ENCODE measurements at places on chromosomes 6 and 20.

GRCh38 chr6:137813308-137813970 is 53.6 kb upstream of the TNFAIP3 start:
- DNase-seq = no peak

GRCh38 chr6:119328254-119328653 is 21.3 kb downstream of the MAN1A1 start:
- no peak for DNase-seq

DNA sequence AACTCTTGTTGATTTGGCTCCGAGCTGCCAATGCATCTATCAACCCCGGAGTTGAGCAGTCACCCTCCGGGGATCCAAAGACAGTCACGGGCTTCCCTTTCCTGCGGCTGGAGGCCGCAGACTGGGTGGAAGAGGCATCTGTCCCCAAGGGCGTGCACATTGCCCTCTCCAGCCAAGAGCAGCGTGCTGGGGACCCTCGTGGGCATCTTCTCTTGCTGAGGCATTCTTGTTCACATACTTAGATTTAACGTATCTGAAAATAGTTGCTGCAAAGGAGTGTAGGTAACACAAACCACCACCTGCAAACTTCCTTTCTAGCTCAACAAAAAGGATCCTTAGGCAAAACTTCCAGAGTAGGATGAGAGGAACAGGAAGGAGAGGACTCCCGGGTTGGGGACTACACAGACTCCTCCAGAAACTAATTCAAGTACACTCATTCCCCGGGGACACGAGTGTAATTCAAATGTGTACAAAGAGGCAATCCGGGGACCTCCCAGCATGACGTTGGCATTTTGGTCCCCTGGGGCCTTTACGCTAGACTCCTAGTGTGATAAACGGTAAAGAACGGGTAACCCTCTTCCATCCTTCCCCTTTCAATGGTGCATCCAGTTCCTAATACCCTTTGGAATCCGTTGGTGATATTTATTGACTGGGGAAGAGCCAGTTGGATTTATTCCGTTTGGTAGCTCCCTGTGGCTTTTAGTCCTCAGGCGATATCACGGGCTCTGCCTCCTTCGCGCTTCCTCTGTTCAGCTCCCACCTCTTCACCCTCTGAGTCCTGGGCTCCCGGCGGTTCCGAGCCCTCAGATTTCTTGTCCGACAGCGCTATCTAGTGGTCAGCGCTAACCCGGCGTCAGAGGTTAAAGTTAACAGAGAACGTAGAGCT is 2.7 kb upstream of the COL12A1 start:
- peak; percentile 82 for DNase-seq

GRCh38 chr6:161050134-161050765 is 58.7 kb downstream of the MAP3K4 start:
- no peak for DNase-seq

- no peak for DNase-seq
Observed at GRCh38 chr6:119142041-119142440, 63.6 kb upstream of the FAM184A start.

DNA sequence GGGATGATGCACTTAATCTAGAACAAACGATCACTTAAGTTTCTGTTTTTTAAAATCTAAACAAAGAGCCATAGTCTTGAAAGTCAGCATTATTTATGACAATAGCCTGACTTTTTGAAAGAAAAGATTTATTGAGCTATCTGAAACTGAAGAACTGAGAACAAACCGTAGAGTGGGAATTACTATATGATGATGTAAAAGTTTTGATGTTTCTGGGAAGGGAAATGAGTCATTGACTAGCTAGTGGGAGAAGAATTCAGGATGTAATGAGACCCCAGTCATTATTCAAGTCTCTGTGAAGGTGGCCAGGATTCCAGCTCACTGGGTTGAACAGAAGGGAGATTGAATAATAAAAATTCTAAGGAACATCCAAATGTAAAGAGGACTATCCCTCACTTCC is 83.4 kb upstream of the FABP7 start:
- no peak for DNase-seq

DNA sequence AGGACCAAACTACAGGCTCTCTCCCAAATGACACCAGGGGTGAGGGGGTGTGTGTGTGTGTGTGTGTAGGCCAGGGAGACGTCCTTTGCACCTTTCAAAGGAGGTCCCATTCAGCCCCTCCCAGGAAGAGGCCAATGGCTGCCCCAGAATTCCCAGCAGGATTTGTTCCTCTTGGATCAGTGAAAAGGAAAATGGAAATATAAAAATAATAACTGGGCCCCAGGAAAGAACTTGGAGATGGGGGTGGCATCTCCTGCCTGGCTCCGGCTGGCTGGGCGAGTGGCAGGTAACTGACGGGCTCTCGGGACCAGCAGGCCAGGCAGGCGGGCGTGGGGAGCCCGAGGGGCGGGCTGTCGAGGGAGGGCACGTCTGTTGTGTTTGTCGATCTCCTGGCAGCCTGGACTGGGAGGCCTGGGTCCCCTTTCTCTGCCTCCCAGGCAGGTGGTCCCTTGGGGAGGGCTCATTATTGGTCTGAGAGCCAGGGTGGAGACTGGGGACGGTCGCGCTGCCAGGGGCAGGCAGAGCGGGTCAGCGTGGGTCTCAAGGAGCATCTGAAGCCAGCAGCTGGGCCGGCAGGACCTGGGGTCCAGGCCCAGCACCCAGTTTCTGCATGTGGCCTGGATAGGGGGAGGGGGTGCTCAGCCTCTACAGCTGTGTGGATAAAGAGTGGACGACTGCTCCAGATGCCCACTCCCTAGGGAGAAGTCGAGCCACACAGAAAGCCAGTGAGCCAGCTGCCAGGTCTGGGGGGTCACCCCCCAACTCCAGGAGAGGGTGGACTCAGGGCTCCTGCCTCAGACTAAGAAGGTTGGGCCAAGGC is 3.1 kb downstream of the NOL4L start:
- peak; percentile 31 for DNase-seq

DNA sequence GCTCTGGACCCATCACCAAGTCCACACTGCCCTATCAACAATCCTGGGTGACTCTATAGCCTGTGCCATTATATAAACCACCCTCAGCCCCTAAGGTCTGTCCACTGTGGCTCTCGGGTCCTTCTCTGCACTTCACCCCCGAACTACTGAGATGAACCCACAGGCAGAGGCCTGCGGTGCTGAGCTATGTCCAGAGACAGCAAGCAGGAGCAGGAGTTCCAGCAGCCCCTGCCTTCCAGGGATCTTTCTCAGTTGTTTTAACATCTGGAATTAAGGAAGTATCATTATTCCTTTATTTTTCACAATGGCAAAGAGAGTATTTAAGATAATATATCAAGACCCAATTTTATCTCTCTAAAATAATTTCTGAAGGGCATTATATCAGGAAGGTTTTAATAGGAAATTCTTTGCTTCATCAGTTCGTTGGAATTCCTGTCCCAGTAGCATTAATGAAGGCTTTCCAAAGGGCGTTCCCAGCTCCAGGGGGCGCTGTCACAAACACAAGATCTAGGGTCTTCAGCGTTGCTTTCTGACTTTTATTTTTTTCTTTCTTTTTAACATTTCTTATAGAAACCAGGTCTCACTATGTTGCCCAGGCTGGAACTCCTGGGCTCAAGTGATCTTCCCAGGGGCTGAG is 27.3 kb downstream of the RRBP1 start:
- DNase-seq = no peak

- DNase-seq = peak; percentile 16
Observed at GRCh38 chr20:54090230-54091119, 20.1 kb upstream of the BCAS1 start.

GRCh38 chr6:12163744-12164507 is 126.2 kb upstream of the EDN1 start:
- DNase-seq = no peak

- peak; percentile 59 for DNase-seq
Observed at GRCh38 chr6:36033935-36034334, 6.3 kb downstream of the MAPK14 start.

GRCh38 chr6:77786935-77787629 is 134.2 kb downstream of the MEI4 start:
- no peak for DNase-seq

- peak; percentile 42 for DNase-seq
Observed at GRCh38 chr6:35754452-35755277, 17.8 kb downstream of the ARMC12 start.

- DNase-seq = no peak
Observed at GRCh38 chr20:59376109-59376841, 75.9 kb downstream of the EDN3 start.

GRCh38 chr6:129175066-129175465 is 292.1 kb downstream of the LAMA2 start:
- DNase-seq = no peak

DNA sequence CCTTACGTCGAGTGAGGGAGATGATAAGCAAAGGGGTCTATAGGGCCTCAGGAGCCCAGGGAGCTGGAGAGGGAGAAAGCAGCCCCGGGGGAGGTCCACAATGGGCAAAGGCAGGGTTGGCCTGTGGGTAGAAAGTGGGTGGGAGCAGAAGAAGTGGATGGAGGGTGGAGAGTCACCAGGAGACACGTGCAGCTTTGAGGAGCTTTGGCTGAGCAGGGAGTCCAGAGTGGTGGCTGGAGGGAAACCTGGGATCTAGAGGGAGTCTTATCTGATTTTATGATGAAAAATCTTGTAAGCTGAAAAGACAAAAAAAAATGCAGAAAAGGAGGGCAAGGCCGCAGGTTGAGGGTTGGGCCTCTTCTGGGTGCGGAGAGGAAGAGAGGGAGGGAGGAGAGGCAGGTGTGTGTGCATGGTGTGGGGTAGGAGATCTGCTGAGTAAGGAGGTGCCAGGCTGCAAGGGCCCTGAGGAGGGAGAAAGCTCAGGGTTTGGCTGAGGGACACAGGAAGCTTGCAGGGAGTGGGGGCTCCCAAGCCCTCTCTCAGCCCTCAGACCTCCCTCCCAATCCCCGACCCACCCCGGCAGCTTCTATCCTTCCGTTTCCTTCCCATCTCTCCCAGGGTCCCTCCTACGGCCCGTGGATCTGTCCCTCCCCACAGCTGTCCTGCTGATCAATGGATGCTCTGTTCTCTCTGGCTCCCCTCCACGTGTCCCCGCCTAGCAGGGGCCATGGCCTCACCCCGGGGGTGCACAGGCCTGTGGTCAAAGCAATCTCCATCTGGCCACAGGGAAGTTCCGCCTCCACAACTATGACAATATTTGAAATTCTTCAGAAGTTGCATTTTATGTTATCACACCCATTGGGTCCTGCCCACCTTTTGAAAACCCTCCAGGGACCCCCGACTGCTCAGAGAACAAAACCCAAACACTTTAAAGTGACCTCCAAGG is 17.1 kb upstream of the BPI start:
- peak; percentile 79 for DNase-seq

- DNase-seq = no peak
Observed at GRCh38 chr6:154945271-154945890, 49.7 kb upstream of the TIAM2 start.

DNA sequence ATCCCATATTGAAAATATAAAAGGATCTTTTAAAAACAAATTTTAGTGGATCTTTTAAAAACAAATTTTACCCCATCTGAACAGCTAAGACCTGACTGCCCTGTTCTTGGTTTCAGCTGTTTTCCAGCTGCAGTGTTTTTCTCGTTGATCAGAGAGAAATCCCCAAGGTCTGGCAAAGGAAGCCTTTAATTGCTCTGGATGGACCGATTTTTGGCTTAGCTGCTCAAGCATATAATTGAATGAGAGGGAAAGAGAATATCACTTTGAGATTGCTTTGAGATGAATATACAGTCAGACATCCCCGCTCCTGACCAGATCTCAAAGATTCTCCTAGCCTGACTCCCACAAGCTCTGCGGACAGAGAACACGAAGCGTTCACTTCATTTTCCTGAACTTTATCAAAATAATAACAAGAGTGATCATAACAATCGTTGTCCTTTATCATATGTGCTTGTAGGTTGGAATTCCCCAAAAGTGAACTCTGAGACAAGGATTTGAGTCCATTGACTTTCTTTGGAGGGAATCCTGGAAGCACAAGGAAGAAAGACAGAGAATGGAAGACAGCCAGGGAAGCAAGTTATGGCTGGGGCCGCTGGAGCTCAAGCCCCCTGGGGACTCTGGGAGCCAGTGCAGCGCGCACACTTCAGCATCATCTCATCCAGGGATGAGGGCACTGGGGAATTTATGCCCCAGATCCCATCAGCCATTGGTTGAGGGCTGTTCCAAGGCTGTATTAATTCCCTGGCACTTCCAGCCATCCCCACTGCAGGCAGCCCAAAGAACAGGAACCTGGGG is 101.3 kb downstream of the SNX5 start:
- DNase-seq = no peak

- DNase-seq = no peak
Observed at GRCh38 chr20:50558483-50558925, 48.3 kb downstream of the PTPN1 start.

DNA sequence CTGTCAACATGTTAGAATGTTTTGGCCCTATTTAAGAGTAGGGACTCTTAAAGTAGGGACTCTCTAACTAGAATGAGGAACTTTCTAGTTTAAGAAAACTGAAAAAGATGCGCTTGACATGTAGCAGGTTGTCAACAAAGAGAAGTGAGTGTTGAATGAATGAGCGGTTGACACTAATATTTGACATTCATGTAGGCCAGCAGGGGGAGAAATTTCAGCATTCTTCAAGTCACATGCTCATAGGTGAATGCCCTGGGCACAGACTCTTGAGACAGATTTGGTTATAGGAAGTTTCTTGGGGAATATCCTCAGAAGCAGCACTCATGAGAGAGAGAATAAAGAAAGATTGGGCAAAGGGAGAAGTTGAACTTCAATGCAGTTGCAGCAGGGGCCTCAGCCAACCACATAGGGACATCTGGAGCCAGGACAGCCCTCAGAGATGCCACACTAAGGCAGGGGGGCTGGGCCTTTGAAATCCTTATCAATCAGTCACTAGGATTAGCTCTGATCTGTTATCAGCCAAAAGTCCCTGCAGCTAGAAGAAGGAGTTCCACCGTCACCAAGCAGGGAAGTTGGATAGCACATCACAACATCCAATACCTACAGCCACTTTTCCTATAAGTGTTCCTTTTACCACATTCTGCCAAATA is 145.1 kb upstream of the FKBP1C start:
- peak; percentile 40 for DNase-seq

DNA sequence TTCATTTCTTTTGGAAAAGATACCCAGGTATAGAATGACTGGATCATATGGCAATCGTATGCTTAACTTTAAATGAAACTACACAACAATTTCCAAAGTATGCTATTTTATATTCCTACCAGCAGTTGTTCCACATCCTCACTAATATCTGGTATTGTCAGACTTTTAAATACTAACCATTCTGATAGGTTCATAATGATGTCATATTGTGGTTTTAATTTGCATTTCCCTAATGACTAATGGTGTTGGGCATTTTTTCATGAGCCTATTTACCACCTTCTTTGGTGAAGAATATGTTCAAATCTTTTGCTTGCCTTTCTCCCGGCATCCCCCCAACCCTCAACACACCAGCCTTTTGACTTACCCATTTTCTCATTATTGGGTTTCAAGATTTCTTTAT is 96.2 kb upstream of the HMGN3 start:
- no peak for DNase-seq

GRCh38 chr6:32153564-32154513 is at the start of gene PPT2:
Gene PPT2 (plus strand): TSS chr6:32154141. CDS start chr6:32154595, 454 bp downstream.
- peak; percentile 90 for DNase-seq

All from NB4 (cell line).